ENCODE measurements at places on chromosomes 13 and 19.

- no peak for DNase-seq
Measured at GRCh38 chr13:47299304-47299703, 402.5 kb upstream of the HTR2A start.

DNA sequence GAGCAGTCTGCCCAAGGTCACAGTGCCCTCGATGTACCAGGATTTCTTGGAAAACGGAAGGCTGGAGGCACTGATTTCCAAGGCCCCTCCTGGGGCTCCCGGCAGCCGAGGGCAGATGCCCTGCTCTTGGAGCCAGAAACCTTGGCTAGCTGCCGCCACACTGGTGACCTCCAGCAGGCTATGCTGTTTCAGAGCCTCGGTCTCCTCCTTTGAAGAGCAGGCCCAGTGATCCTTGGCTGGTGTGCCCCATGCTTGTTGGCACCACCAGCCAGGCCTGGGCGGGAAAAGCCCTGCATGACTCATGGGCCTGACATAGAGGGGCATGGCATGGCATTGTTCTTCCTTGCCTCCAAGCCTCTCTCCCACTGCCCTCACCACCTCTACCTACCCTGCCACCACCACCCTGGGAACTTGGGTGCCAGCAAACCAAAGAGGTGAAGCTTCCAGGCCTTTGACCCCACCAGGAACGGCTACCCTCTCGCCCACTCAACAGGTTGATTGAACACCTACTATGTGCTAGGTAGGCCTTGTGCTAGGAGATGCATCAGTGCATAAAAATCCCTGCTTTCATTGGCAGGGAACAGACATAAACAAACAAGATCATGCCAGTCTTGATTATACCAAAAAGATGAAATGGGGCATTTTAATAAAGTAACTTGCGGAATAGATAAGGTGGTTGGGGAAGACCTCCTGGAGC lies 1.6 kb upstream of the CLEC11A start:
- no peak for DNase-seq

- DNase-seq: no peak
Measured at GRCh38 chr19:30745476-30745985, 373.3 kb downstream of the ZNF536 start.

DNA sequence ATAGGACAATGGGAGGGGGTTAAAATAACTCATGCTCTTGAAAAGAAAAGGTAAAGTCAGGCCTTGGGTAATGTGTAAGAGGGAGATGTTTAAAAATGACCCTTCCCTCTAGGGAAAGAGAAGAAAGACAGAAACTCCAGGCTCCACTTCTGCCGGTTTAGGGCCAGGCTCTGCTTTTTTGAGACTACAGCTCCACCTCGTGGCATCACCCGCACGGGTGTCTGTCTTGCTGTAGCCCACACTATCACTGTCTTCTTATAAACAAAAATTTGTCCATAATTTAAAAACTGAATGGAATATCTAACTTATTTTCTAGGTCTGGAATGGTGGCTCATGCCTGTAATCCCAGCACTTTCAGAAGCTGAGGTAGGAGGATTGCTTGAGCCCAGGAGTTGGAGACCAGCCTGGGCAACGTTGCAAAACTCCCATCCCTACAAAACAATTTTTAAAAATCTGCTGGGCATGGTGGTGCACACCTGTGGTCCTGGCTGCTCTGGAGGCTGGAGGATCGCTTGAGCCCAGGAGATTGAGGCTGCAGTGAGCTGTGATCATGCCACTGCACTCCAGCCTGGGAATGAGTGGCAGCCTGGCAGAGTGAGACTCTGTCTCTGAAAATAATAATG lies 65.1 kb upstream of the GTF3A start:
- peak; percentile 87 for DNase-seq

- no peak for DNase-seq
Measured at GRCh38 chr13:52004511-52005170, 6.6 kb downstream of the ATP7B start.

- DNase-seq: no peak
Measured at GRCh38 chr13:92626274-92626673, 600.3 kb upstream of the GPC6 start.

GRCh38 chr13:24036115-24036514 lies 124.4 kb upstream of the SPATA13 start:
- no peak for DNase-seq

GRCh38 chr13:24218977-24219376 lies 58.5 kb downstream of the SPATA13 start:
- no peak for DNase-seq

DNA sequence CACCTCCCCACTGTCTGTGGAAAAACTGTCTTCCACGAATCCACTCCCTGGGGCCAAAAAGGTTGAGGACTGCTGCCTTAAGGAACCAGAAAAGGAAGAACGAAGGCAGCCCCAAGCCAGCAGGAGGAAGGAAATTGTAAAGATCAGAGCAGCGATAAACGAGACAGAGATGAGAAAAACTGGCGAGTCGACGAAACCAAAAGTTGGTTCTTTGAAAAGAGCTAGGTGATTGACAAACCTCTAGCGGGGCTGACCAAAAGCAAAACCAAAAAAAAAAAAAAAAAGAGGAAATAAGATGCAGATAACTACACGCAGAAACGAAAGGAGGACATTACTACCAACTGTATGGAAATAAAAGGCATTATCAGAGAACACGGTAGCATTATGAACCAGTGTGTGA lies 76.9 kb downstream of the GADD45B start:
- DNase-seq: no peak

DNA sequence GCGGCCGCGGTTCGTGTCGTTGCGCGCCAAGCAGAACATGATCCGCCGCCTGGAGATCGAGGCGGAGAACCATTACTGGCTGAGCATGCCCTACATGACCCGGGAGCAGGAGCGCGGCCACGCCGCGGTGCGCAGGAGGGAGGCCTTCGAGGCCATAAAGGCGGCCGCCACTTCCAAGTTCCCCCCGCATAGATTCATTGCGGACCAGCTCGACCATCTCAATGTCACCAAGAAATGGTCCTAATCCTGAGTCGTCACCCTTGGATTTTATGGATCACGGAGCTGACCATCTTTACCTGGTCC lies 475 bp downstream of the MRPL57 start:
- DNase-seq: no peak

- no peak for DNase-seq
Measured at GRCh38 chr13:23436680-23437079, 3.2 kb upstream of the SACS start.

- no peak for DNase-seq
Measured at GRCh38 chr13:105928048-105928447, 607.4 kb downstream of the EFNB2 start.

- no peak for DNase-seq
Measured at GRCh38 chr13:96020155-96020575, 33.0 kb downstream of the UGGT2 start.

GRCh38 chr19:46844067-46844489 lies 6.6 kb downstream of the AP2S1 start:
- no peak for DNase-seq

- DNase-seq: no peak
Measured at GRCh38 chr19:46014534-46014933, 8.3 kb downstream of the PGLYRP1 start.

DNA sequence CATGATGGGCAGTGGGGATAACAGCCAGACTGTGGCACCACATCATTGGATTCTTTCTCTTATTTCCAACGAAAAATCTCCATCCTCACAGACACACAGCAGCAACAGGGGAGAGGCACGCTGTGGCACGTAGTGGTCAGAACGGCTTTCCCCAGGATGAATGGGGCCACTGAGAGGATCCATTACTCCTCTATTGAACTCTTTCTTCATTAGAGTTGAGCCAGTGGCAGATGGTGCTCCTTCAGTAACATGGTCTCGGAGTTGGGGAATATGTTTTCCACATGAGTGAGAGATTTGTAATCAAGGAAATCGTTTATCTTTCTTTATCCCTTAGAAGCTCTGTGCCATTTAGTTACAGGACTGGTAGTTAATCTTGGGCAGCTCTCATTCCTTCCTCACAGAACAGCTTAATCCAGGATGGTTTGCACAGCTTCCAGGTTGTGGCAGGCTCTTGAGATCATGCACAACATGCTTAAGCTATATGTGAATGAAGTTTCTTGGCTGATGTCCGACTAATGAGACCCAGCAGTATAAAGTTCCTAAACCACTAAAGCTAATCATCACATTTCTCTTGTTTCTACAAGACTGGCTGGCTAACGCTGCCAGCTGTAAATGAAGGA lies 180.5 kb upstream of the SLC10A2 start:
- DNase-seq: no peak

- DNase-seq: no peak
Measured at GRCh38 chr13:89514534-89515312, 1832.8 kb upstream of the MIR17HG start.

GRCh38 chr13:20491926-20492435 lies 33.7 kb downstream of the CRYL1 start:
- no peak for DNase-seq
